ENCODE measurements at places on chromosomes 12 and 14.
A peak's percentile ranks its signal among the peaks of the same experiment; 100 is the strongest.

DNA sequence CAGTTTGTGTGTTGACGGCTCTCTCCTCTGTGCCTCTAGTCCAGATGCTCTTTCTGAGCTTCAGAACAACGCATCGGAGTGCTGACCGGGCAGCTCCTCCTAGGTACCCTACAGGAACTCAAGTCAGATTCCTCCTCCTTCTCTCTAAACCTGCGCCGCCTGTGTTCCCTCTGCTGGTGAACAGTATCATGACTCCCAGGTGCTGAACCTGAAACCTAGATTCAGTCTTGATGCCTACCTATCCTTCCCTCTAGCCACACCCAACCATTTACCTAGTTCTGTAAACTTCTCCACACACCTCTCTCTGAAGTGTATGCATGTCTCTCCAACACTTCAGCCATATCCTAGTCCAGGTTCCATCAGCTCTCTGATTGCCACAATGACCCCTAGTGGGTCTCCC is 112.7 kb downstream of the EFCAB11 start:
- no peak for DNase-seq

- DNase-seq: no peak
Measured at GRCh38 chr12:4148418-4149056, 125.0 kb upstream of the CCND2 start.

DNA sequence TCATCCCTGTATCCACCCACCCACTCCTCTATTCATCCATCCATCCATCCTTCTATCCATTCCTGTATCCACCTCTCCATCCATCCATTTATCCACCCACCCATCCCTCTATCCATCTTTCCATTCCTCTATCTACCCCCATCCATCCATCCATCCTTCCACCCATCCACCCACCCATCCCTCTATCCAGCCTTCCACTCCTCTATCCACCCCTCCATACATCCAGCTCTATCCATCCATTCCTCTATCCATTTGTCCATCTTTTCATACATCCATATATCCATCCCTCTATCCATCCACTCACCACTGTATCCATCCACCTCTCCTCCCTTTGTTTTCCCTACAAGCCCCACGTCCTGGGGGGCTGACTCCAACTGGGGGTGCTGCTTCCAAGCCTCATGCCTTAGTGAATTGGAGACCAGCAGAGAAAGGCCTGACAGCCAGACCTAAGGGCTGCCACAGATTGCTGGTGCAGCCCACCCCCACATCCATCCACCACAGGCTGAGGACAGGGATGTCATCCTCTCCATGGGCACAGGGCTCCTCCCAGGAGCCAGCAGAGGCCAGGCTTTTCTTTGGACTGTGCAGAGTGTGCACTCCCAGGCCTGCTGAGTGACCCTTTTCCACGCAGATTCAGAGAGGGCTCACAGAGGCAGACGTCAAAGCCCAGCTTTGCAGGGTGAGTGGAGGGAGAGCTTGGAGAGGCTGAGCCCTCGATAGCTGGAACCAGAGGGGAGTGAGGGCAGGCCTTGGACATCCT is 18.9 kb upstream of the GPR132 start:
- no peak for DNase-seq

- DNase-seq: no peak
Measured at GRCh38 chr12:63095369-63095980, 55.5 kb downstream of the AVPR1A start.

DNA sequence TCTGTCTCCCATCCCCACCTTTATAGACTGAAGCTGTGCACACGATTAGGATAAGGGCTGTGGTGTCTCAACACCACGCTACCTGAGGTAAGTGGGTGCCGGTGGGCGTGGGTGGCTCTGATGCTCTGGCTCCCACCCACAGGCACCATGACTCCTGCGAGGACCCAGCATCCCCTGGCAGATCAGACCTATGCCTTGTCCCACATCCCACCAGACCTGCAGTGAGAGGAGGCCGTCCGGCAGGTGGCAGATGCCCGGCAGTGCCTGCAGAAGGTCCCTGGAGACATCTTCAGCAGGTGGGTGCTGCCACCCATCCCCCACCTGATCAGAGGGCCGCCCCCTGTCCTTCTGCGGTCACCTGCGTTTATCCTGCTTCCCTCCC is 104.4 kb upstream of the PRB2 start:
- DNase-seq: no peak

DNA sequence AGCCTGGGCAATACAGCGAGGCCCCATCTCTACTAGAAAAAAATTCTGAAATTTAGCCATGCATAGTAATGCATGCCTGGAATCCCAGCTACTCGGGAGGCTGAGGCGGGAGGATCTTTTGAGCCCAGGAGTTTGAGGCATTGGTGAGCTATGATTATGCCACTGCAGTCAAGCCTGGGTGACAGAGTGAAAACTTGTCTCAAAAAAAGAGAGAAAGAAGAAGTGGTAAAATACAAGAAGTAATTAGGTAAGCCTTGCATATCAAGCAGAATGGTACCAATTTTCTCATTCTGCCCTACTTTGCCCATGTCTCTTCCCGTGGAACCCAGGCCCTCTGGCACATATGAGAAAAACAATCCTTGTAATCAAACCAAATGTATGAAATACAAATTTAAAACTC is 70.7 kb downstream of the SUSD6 start:
- no peak for DNase-seq

DNA sequence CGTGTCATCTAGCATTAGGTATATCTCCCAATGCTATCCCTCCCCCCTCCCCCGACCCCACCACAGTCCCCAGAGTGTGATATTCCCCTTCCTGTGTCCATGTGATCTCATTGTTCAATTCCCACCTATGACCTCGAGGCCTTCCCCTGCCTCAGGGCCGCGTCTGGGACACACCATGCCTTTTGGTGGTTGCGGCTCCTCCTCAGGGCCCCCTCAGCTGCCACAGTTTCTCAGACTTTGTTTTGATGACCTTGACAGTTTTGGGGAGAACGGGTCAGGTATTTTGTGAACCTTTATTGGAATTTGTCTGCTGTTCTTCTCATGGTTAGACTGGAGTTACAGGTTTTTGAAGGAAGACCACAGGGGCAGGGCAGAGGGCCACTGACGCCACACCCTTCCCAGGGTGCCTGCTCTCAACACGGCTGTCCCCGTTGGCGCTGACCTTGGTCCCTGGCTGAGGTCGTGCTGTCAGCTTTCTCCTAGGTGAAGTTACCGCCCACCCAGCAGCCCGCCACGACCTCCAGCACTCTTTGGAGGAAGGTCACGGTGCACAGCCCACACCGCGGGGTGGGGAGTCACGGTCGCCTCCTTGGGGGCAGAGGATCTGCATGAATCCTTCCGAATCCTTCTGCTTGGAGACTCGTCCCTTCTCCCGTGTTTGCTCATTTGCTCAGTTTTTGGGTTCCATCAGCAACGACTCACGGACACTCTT is 130.5 kb downstream of the KIF26A start:
- DNase-seq: no peak

- DNase-seq: no peak
Measured at GRCh38 chr12:2118061-2118460, 65.3 kb downstream of the CACNA1C start.

- peak; percentile 49 for DNase-seq
Measured at GRCh38 chr12:123478762-123479161, 20.8 kb downstream of the SNRNP35 start.

DNA sequence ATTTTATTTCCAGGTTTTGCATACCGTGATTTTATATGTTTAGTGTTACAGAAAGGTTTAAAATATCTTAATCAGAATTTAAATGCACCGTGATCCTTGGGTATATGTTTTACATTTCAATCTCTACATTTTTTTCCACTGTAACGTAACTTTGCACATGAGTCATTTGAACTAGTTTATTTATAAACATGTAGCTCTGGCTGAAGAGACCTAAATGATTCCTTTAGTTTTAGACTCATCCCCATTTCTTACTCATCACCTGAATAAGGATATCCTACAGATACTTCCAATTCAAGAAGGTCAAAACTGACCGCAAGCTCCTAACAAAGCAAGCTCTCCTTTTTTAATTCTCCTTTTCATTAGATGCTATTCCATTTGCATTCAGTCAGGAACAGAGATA is 42.7 kb upstream of the SLC6A15 start:
- no peak for DNase-seq

DNA sequence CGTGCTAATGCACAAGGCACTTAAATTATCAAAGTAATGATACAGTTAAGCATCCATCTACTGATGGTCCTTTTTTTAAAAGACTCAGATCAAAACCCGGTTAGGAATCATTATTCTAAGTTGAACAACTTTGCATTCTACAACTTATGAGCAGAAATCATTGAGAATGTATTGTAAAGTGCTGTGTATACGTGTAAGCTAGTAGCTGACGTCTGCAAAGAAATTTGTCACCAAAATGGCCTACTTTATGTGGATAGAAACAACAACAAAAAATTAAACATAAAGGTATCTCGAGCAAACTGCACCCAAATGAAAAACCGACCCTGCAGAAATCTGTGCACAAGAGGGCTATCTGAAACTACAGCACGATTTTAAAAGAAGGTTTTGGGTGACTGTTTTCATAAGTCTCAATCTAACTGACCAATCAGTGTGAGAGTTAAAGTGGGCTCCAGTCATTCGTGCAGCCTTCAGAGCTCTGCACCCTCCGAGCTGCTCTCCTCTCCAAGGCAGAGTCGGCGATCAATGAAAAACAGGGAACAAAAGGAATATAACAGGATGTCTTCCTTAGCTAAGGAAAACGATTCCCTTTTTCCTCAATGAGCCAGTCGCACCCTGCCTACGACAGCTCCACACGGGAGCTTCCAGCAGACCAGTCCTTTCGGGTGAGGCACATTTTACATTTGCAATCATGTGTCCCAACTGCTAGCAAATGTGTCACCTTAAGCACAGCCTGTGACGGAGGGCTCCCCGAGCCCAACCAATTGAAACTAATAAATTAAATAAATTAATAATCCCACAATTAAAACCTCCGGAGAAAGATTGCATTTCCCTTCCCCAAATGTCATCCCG is 200.7 kb upstream of the FOXN3 start:
- DNase-seq: peak; percentile 60

DNA sequence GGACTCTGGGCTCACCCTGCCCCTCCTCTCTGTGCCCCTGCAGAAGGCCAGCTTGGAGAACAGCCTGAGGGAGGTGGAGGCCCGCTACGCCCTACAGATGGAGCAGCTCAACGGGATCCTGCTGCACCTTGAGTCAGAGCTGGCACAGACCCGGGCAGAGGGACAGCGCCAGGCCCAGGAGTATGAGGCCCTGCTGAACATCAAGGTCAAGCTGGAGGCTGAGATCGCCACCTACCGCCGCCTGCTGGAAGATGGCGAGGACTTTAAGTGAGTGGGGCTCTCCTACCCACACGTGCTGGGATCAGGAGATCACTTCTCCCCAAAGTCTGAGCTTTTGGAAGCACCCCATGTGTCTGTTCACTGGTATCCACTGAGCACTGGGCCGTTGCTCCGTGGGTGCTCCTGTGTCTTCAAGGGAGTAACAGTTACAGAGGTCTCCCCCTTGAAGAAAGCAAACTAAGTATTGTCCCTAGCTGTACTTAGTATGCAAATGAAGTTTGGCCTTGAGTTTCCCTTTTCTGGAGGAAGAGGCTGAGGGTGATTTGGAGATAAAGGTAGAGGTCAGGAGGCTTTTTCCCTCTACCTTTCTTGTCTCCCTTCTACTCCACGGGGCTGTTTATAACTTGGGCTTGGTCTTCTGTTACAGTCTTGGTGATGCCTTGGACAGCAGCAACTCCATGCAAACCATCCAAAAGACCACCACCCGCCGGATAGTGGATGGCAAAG is 3.3 kb downstream of the KRT18 start:
- no peak for DNase-seq

DNA sequence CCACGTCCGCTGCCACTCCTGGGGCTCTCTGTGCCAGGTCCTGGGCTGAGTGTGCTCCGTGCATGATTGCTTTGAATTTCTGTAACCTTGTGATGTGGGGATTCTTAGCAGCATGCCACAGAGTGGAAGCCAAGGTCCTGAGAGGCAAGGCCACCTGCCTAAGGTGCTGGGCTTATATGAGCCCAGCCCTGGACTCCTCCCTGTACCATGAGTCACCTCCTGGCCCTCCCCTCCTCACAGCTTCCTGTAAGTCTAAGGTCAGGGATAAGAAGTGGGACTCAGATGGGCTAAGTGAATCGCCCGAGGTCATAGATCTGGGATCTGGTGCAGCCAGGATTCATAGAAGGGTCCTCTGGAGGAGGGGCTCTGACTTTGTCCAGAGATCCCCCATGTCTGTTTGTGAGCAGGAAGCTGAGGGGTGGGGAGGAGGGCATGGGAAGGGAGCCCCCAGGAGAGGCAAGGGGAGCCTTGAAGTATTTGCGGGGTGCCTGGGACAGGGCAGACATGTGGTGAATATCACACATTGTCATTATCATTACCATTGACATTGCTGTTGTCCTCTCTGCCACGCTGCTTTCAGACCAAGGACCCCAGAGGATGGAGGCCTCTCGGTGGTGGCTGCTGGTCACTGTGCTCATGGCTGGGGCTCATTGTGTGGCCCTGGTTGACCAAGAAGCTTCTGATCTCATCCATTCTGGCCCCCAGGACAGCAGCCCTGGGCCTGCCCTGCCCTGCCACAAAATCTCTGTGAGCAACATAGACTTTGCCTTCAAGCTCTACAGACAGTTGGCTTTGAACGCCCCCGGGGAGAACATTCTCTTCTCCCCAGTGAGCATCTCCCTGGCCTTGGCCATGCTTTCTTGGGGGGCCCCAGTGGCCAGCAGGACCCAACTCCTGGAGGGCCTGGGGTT is 28.8 kb downstream of the SERPINA3 start:
- no peak for DNase-seq

- DNase-seq: no peak
Measured at GRCh38 chr12:106291342-106291741, 11.2 kb upstream of the TCP11L2 start.

DNA sequence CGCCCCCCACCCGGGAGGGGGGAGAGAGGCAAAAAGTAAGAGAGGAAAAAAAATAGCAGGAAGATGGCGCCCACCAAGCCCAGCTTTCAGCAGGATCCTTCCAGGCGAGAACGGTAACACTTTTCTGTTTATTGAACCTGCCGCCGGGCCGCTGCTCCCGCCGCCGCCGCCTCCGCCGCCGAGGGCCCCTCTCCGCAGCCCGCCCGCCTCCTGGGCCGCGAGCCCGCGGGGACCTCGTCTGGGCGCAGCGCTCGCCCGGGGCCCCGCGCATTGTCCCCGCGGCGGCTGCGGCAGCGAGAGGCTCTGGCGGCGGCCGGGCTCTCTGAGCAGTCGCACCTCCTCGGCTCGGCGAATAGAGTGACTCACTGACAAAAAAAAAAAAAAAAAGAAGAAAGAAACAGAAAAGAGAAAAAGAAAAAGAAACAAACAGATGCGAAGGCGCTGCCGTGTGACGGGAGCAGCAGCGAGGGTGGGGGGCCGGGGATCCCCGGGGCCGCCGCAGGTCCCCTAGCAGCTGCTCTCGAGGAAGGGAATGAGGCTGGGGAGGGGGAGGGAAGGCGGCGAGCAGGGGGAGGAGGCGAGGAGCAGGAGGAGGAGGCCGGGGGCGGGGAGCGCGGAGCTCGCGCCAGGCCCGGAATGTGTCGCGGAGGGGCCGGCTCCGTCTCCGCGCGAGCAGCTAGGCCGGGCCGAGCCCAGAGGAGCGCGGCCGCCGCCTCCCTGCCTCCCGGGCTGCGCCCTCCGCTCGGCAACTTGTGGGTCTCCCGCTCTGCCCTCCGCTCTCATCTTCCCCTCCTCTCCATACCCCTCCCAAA is 781 bp downstream of the NPAS3 start:
- DNase-seq: peak; percentile 77

Data from fibroblast of pulmonary artery (primary cell).